ENCODE measurements at places on chromosomes 11 and 22.
A peak's percentile ranks its signal among the peaks of the same experiment; 100 is the strongest.

- no peak for DNase-seq
Measured at GRCh38 chr11:98955551-98955950, 65.2 kb upstream of the CNTN5 start.

DNA sequence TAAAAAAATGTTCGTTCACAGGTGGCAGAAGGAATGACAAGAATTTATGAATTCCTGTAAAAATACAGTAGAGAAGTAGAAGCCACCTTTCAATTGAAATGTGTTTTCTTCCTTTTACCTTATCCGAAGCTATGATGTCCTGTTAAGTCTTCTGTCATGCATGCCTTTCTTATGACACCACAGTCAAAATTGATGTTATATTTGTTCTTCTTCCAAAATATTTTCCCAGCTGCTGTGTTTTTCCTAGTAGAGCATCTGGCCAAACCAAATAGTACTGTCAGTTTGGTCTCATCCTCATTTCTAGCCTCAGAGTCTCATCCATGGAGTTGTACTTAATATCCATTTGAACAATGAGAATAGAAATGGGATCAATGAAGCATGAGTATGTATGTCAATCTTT lies 206.1 kb downstream of the PGR start:
- DNase-seq: no peak

GRCh38 chr22:46974077-46974476 lies 211.6 kb downstream of the TBC1D22A start:
- DNase-seq: no peak

- no peak for DNase-seq
Measured at GRCh38 chr22:49853981-49854831, 562 bp downstream of the ZBED4 start.

DNA sequence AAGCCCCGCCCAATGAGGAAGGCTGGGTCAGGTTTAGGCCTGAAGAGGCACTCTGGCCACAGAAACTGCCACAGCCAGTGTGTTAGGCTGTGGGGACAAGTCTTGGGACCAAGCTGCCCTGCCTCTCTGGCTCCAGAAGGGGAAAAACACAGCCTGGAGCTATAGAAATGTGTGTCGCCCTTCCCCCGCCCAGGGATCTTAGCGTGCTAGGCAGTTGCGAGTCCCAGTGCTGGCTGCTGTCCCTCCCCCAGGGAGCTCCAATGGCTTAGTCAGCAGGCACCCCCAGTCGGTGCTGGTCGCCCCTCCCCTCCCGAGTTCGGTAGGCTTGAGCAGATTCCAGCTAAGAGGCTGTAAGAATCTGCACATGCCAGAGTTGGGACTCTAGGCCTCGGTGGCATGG lies 99.5 kb upstream of the API5 start:
- DNase-seq: no peak

GRCh38 chr22:45529971-45530575 lies 27.4 kb downstream of the FBLN1 start:
- DNase-seq: no peak

DNA sequence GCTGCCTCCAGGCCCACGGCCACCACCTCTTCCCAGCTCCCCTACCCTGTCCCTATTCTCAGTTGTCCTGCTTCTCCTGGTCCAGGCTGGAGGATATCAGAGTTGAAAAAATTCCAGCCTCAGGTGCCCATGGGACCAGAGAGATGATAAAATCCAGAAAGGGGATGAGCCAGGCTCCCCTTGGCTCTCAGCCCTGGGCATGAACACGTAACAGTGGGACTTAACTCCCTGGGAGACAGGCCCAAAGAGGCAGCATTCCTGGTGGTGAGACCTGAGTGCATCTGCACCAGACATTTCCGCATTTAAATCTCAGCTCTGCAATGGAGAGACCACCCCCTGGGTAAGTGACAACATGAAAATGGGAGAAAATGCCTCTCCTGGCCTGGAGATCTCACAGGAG lies 10.4 kb upstream of the SLC39A13 start:
- DNase-seq: no peak

DNA sequence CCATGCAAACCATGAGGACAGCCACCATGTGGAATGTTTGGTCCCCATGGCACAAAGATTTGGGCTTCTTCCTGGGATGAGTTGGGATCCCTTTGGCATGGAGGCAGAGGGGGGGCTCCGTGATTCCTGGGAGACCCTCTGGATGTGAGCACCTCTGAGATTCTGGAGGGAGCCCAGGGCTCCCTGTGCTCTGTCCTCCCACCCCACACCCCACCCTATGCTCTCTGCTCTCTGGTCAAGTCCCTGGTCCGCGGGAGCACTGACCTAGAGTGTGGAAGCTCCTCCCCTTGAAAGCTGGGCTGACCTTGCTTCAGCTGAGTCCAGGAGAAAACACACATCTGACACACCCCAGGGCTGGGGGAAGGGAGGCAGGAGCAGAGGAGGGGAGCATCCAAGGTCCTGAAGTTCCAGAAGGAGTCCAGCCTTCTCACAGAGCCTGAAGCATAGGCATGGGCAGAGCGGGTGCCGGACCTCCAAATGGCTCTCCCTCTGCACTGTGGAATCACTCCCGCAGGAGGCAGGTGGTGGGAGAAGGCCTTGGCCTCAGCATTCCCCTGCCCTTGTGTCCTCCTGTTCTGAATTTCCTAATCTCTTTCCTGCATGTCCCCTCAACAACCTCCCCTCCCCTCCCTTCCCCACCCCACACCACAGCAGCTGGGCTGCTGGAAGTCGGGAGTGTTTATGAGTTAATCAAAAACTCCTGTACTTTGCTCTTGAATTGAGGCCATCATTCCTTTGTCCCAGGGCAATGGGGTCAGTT lies 25.7 kb upstream of the OAF start:
- no peak for DNase-seq

DNA sequence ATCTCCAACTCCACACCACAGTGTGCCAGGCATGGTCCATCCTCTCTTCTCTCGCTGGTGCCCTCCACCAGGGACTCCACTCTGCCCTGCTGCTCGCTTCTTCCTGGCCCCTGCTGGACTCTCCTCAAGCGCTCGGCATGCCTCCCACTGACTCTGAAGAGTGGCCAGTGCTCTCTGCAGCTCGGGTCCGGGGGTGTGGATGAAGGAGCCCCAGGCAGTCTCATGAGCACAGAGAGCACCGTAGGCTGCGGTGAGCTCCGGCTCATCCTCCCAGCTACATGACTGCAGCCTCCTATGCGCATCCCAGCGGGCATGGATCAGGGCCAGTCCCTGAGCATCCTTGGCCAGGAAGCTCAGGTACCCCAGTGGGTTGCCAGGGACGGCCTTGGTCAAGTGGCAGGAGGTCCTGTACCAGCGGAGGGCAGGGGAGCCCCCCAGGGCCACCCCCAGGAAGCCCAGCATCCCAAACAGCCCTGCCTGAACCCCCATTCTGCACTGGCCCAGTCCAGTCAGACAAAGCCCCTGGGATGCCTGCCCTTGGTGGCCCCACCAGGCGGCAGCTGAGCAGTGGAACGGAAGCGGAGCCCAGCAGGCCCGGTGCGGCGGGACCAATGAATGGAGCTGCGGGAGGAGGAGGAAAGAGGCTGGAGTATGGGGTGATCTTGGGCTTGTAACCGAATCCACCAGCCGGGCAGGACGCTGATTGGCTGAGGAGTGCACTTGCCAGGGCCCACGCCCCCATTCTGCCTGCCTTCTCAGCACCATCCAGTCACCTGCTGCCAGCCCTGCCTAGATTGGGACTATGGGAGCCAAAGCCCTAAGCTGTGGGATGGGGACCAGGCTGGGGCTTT lies at the start of gene PLA2G3:
Gene PLA2G3 (minus strand): TSS at position 643 of the 851 bp plus-strand sequence. CDS start 154 bp downstream, at position 489.
- DNase-seq: peak; percentile 4

DNA sequence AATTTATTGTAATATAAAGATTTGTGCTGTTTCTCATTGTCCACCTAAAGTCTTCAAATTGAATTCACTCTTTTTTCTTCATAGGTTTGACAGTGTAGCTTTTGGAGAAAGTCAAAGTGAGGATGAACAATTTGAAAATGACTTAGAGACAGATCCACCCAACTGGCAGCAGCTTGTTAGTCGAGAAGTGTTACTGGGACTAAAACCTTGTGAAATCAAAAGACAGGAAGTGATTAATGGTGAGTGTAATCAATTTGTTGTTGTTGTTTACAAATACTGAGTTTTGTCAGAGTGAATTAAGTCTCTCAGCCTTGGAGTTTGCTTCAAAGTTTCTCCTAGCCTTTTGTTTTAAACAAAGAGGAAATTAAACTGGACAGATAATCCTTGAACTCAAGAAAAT lies 53.6 kb upstream of the GRIK4 start:
- no peak for DNase-seq

GRCh38 chr11:122692444-122692843 lies 36.9 kb downstream of the UBASH3B start:
- DNase-seq: no peak

DNA sequence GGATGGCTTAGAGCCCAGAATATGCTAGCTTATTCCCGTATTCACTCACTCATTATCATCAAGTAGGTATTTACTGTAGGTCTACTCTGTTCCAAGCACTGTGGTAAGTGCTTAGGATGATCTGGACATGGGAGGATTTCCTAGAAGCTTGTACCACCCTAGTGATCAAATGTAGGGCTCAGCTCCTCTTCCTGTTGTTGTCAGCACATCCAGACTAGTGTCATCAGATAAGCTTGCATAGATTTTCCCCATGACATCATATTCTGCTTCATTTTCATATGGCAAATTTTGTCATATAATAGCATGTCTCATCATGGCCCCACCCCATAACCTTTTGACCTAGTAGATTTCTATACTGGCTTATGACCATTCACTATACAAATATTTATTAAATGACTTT lies 19.3 kb upstream of the NUCB2 start:
- no peak for DNase-seq

DNA sequence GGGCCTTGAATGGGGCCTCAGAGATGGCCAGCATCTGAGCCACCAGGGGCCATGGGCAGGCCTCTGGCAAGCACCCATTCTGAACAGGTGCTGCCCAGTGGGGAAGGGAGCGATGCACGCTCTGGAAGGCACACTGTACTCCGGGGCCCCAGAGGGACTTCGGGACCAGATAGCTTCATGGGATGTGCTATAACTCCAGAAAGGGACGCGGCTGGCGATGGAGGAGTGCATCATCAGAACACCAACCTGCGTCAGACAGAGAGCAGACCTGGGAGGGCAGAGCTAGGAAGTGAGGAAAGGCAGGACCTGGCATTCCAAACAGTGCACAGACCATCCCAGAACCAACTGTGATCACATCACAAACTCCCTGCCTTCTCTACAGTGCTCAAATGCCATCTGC lies 16.8 kb downstream of the DGCR2 start:
- DNase-seq: no peak

- no peak for DNase-seq
Measured at GRCh38 chr22:33578752-33579151, 341.5 kb downstream of the LARGE1 start.

- no peak for DNase-seq
Measured at GRCh38 chr11:75245356-75246005, 4.9 kb downstream of the TPBGL start.

- DNase-seq: peak; percentile 14
Measured at GRCh38 chr22:50531962-50532674, 2.3 kb upstream of the TYMP start.

DNA sequence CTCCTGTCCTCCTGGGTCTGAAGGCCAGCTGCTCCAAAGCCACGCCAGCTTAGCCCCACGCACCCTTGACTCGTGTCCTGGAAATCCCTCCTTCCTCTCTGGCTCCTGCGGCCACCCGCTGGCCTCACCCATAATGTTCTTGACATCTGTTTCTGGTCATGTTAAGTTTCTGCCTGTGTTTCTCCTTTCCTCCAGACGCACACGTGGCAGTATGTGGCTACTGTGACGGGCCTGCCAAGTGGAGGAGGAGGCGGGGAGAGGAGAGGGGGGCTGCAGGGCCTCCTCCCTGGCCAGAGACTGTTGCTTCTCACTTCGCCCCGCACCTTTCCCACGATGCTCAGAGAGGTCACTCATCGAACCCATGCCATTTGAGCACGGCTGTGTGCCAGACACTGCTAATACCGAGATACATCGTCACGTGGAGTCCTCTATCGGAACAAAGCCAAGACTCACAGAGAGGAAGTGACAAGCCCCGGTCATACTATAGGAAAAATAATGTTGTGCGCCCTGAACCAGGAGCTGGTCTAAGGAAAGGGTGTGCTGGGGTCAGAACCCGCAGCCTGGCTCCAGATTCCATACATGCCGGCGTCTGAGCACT lies 11.5 kb downstream of the C1QTNF6 start:
- DNase-seq: no peak

GRCh38 chr11:47509077-47509536 lies 43.8 kb downstream of the CELF1 start:
- peak; percentile 22 for DNase-seq

GRCh38 chr11:67030976-67031375 lies 8.0 kb downstream of the SYT12 start:
- DNase-seq: no peak

DNA sequence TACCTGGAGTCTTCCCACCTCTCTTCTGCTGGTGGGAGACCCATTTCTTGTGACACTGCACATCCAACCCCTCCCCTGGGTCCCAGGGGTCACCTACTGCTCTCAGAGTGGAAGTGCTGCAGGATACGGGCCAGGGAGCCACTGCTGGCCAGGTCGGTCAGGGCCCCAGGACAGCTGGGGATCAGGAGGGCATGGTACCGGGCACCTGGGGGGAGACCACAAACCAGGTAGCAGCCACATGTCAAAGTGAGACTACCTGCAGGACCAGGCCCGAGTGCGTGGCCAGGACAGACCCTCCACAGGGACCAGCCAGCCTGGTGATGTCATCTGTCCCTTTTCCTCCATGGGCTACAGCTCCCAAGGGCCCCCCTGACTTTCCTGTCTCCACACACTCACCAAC lies 3.9 kb downstream of the GATD1 start:
- no peak for DNase-seq

DNA sequence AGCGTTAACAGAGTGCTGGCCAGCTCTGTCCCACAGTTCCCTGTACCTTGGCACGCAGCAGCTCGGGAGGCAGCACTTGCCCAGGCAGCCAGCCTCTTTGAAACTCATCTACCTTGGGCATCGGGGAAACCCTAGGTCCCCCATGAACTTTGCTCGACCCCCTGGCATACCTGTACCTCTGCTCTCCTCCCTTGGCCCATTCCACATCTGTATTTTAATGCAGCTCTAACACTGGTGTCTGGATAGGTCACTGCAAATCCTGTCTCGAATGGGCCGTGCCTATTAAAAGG lies 304.1 kb downstream of the TBC1D22A start:
- DNase-seq: no peak

DNA sequence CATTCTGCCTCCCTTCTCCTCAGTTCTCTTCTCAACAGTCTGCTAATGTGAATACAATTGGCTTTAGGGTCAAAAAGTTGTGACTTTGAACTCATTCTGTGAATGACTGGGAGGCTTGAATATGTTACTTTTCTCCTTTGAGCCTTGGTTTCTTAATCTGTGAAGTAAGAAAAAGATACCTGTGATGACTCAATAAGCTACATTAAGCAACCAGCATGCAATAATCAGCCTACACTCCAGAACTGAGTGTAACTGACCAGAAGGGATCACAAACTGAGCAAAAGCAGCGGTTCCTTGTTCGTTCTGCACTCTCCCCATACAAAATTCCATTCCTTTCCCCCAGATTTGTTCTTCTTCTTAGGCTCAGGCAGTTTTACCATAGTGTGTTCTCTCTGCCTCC lies 23.4 kb downstream of the ZNF202 start:
- DNase-seq: no peak

GRCh38 chr22:35761037-35761436 lies 43.4 kb downstream of the APOL5 start:
- DNase-seq: no peak
